Stimulated activated CD8-positive, alpha-beta memory T cell treated with anti-CD3 and anti-CD28 coated beads, Interleukin-4, amount 100 ng/mL, for 24 hours (primary cell): ENCODE measurements at places on chromosomes 1 and 21.
A peak's percentile ranks its signal among the peaks of the same experiment; 100 is the strongest.

- no peak for DNase-seq
Observed at GRCh38 chr21:38989745-38990423, 184.2 kb downstream of the ETS2 start.

DNA sequence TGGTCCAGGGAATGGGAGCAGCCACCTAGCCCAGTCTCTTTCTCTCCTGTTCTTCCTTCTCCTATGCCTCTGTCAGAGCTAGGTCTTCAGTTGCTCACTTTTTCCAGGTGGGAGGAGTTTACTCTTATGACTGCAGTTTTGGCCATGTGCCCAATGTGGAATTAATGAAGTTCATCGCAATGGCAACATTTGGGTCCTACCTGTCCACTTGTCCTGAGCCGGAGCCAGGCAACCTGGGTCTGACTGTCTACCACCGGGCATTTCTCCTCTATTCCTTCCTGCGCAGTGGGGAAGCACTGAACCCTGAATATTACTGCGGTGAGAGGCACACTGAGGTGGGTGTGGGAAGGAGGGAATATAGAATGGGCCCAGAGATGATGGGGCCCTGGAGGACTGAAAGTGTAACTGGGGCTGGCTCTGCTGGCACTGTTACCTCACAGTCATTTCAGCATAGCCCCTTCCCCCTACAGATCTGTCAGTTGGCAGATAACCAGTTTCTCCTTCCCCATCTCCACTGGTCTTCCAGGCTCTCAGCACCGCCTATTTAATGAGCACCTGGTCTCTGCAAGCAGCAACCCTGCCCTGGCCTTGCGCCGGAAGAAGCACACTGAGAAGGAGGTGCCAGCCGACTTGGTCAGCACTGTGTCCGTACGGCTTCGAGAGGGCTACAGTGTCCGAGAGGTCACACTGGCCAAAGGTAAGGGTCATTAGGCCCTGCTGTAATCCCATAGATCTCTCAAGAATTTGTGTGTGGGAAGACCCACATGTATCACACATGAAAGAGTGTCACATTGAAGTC is 30.1 kb downstream of the SZT2 start:
- DNase-seq = no peak

DNA sequence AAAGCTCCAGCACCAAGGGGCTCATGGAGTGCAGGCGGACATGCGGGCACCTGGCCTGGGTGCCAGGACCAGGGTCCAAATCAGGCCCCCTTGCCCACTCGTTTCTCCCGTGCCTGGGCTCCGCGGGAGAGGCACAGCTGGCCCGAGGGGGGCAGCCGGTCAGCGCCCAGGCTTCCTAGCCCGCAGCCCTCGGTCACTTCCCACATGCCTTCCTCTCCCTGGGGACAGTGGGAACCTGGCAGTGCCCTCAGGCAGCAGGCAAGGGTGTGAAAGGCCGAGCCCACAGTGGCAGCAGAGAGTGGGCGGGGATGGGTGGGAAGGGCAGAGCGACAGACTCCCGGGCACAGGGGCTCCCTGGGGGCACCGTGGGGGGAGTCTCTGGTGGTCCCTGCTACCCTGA is 69.8 kb downstream of the MEGF6 start:
- no peak for DNase-seq

DNA sequence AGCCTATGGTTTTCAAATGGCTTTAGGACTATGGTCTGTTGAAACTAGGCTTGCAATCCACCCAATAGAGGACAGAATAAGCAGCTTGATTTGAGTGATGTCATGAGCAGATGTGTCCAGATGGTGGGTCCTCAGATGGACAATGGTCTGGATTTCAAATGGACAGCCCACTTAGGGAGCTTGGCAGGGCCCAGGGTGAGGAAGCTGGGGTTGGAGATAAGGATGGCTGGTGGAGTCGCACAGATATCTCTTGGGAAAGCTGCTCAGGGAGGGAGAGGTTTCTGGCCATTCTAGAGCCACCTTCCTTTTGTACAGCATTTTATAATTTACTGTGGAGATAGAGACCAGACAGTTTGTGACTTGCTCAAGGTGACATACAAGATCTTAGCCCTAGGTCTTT is 55.0 kb downstream of the NFASC start:
- no peak for DNase-seq

GRCh38 chr1:11098931-11099309 is 749 bp downstream of the EXOSC10 start:
- no peak for DNase-seq

DNA sequence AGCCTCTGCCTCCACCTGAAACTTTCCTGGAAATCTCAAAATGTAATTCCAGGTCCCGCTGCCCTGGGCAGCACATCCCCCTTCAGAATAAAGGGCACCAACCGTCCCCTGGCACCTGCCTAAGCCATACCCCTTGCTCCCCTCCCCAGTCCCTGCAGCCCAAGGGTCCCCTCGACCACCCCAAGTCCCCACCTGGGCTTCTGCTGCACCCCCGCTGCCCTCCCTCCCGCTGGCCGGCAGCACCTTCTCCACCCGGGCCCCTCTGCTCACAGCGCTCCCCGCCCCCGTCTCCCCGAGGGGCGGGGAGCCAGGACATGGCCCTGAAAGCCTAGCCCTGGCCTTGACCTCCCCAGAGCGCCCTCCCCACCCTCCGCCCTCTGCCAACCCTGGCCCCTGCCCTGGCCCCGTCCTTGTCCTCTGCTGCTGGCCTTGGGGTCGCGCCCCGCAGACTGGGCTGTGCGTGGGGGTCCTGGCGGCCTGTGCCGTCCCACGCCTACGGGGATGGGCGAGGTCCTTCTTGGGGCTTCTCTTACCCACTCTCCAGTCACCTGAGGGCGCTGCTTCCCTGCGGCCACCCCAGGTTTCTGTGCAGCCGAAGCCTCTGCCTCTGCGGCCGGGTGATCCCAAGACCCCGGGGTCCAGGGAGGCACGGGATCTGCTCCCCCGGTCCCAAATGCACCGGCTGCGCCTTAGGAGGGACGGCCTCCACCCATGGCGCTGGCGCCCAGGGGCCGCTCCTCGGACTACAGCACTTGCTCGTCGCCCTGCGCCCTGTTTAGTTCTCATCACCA is 41.7 kb downstream of the WDR4 start:
- DNase-seq = no peak

DNA sequence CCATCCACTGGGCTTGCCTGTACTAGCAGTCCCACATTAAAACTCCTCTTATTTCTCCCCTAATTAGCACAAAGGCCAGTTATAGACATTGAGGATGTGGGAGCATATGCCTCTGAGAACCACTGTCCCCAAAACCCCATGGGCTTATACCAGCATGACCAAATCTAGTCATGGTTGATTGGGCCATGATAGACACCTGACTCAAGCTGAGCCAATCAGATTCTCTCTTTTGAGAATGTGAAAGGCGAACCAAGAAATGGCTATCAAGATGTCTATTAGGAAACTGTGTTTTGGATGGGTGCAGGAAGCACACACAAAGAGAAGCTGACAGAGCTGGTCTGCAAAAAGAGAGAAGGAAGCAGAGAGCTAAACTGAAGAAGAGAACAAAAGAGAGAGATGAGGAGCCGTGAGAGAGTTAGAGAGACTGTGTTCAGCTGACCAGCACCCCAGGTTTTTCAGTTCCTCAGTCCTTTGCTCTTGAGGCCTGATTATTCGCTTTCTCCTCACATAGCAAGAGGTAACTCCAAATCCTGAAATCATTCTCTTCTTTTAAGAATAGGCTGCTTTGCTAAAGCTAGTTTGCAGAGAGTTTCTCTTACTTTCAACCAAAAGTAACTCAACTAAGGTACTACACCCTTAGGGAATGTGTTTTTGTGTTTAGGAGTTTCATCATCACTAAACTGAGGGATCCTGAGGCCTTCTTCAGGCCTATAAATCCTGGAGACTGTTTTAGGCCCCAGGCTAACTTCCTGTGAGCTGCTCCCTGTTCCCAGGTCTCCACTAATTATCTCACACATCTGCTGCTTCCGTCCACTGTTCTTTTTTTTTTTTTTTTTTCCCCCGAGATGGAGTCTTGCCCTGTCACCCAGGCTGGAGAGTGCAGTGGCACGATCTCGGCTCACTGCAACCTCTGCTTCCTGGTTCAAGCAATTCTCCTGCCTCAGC is 7.9 kb upstream of the TIPRL start:
- DNase-seq = no peak

GRCh38 chr1:220764757-220765156 is 16.6 kb downstream of the MTARC2 start:
- no peak for DNase-seq

DNA sequence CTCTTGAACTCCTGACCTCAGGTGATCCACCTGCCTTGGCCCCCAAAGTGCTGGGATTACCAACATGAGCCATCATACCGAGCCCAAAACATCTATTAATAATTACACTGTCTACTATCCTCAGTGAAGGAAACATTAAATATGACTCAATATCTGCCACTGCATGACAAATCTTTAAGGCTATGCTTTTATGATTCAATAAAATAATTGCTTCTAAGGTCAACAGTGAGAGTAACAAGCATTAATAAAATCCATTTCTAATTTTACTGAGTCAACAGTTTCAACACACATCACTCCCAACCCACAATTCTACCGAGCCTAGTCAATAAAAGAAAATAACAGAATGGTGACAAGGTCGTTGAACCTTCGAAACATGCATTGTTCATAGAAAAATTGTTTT is 125.5 kb upstream of the CHRM3 start:
- DNase-seq = no peak

- no peak for DNase-seq
Observed at GRCh38 chr1:100290291-100290690, 24.3 kb downstream of the RTCA start.

- DNase-seq = no peak
Observed at GRCh38 chr1:160082487-160082886, 1.1 kb downstream of the KCNJ9 start.

DNA sequence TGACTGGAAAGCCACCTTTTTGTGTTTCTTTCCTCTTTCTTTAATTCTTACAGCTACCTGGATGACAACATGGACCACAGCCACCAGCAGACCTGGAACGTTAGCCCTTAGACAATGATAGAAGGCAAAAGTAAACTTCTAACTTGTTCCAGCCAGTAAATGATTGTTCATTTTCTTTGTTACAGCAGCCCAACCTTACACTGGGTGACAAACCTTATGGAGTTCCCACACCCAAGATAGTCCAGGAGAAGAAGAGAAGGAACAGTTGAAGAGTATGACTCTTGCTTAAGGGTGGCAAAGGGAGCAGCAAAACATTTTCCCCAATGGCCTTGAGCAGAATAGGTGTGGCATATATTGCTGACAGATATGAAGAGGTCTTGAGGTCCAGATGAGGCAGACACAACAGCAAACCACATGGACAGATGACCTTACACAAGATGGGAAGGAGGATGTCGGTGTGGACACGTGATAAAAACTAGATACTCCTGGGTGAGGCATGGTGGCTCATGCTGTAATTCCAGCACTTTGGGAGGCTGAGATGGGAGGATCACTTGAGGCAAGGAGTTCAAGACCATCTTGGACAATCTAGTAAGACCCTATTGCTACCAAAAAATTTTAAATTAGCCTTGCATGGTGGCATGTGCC is 11.8 kb upstream of the FAM76A start:
- no peak for DNase-seq

GRCh38 chr21:36047139-36047538 is 13.2 kb downstream of the SETD4 start:
- no peak for DNase-seq

DNA sequence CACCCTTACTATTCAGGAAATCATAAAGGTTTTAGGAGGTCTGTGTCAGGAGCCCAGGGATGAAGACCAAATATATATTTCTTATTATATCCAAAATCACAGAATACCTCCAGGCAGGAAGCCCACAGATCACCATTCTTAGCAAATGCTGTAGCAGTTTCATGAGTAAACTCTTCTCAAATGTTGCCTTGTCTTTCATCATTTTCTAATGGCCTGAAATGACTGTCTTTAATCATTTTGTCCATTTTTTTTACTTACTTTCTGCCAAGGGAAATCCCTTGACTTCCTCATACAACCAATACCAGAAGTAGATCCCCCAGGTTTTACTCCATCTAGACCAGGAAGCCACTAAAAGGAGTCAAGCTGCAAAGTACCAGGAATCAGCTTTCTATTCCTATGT is 32.4 kb downstream of the PSMG1 start:
- DNase-seq = no peak

DNA sequence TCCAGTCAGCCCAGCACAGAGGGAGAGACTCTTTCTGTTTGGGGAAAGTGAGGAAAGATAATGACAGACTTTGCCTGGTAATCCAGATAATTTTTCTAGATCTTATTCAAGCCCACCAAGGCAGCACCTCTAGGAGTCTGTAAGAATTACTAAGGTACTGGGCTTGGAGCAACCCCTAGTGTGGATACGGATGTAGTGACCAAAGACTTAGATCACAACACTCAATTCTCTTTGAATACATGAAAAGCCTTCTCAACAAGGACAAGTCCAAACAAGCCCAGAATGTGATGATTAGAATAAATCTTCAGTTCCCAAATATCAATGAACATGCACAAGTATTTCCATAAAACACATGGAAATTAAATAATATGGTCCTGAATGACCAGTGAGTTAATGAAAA is 206.9 kb downstream of the MRPL39 start:
- DNase-seq = no peak

GRCh38 chr1:214977110-214977509 is 105.4 kb upstream of the KCNK2 start:
- DNase-seq = no peak

DNA sequence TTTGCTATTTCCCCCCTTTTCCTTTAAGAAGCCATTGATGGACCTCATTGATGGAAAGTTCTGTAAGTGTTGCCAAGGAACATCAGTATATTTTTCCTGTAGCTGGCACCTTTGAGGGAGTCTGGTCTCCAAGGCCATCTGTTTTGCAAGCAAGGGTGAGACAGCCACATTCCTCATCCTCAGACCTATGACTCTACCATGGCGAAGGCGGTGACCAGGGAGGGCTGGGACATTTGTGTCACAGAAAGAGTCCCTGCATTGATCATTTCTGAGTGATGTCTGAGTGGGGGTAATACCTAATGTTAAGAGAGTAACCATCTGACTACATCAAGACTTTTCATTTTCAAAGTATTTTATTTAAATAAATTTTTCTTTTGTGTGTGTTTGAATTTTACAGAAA is 35.4 kb downstream of the KIAA0040 start:
- DNase-seq = no peak

DNA sequence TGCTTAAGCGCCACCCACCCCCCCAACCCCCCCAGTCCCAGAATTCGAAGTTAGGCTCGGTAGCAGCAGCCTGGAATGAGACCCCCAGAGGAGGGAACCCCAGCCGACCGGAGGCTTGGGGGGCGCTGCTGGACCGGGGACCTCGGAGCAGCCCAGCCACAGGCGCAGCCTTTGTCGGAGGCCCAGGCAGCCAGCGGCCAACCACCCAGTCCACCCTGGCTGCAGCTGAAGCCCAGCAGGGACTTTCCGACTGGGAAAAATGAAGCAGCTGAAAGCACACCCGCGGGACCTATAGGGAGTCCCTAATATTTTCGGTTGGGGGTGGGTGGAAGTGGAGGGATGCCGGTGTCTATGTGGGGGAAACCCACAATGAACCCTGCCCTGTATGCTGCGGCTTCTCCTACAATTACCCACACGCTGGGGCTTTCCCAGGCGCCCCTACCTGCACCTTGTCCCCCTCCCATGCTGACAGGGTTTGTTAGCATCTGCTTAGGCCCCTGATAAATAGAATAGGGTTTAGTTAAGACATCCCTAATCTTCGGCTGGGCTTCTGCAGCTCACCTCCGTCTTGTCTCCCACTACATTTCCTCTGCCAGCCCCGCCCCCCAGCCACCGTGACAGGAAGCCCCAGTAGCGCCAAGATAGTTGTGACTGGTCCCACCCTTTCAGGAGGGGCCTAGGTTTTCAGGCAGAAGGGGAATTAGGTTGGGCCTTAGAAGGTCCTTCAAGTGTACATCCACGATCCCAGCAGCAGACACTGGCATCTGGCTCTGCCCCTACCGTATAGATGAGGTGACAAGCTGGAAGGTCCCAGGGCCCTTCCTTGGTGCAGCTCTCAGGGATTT is 838 bp downstream of the CCDC28B start:
- DNase-seq = peak; percentile 77
